Thyroid gland (tissue), 4 donors: ENCODE measurements at places on chromosomes 16 and 17.
A peak's percentile ranks its signal among the peaks of the same experiment; 100 is the strongest.

- DNase-seq: no peak
Observed at GRCh38 chr16:75462806-75463205, 1.7 kb downstream of the TMEM170A start.

- no peak for DNase-seq
Observed at GRCh38 chr17:20997711-20998570, 44.9 kb downstream of the USP22 start.

DNA sequence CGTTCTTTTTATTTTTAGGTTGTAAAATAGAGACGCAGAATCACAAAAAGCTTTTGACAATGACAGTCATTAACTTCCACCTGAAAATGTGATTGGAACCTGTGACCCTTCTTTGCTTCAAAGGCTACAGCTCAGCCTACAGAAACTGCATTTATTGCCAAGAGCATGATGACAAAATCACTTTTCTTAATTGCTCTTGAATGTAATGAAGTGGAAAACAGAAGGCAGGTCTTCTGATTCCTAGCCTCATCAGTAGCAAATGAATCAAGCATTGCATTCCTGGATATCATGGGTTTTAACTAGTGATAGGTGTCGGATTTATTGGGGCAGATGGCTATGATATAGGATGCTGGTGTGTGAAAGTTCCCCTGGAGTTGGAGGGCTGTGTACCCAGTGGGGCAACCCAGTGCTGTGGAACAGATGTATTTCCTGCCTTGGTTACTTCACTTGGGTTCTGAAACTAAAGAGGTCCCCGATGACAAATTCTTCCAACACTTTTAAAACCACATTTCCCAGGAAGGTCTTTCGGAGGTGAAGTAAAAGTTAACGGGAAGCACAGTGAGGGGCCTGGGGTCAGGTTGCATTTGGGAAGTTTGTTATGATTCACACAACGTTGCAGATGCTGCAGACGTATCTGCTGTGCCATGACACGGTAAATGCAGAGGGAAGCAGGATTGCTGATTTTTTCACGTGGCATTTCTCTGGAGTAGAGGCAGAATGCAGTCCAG lies 127.5 kb downstream of the HS3ST3A1 start:
- DNase-seq: no peak

DNA sequence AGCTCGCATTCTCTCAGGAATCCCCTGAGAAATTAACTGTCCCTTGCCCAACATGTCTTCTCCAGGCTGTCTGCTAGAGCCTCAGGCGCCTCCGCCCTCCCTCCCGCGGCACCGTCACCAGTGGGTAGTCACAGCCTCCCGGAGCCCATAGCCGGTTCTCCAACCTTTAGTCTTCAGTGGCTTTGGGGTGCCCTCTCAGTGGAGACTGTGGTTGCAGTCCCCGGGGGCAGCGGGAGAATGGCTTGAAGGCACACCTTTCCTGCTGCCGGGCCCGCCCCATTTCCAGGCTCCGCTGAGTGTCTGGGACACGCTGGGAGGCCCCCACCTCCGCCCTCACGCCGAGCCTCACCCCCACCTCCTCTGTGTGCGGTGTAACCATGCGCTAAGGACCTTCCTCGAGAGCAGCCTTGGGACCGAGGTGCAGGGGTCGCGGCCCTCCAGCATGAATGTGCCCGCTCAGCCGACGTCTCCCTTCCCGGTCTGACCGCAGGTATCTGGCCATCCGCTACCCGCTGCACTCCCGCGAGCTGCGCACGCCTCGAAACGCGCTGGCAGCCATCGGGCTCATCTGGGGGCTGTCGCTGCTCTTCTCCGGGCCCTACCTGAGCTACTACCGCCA lies 1.7 kb downstream of the GALR2 start:
- no peak for DNase-seq

DNA sequence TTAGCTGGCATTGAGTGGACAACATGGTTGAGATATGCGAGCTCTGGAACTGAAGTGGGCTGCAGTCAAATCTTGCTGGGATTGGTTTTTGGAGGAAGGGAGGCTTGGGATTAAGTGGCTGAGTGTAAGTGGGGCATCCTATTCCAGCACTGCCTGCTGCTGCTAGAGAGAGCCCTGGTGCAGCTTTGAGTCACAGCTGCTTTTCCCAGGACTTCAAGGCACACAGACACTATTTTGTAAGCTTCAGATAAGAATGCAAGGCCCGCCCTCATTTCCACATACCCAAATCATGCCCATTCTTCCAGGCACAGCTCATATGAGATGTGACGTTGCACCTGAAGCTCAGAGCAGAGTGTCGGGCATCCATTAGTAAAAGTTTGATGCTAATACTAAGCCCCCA lies 10.2 kb upstream of the MAF start:
- DNase-seq: no peak

DNA sequence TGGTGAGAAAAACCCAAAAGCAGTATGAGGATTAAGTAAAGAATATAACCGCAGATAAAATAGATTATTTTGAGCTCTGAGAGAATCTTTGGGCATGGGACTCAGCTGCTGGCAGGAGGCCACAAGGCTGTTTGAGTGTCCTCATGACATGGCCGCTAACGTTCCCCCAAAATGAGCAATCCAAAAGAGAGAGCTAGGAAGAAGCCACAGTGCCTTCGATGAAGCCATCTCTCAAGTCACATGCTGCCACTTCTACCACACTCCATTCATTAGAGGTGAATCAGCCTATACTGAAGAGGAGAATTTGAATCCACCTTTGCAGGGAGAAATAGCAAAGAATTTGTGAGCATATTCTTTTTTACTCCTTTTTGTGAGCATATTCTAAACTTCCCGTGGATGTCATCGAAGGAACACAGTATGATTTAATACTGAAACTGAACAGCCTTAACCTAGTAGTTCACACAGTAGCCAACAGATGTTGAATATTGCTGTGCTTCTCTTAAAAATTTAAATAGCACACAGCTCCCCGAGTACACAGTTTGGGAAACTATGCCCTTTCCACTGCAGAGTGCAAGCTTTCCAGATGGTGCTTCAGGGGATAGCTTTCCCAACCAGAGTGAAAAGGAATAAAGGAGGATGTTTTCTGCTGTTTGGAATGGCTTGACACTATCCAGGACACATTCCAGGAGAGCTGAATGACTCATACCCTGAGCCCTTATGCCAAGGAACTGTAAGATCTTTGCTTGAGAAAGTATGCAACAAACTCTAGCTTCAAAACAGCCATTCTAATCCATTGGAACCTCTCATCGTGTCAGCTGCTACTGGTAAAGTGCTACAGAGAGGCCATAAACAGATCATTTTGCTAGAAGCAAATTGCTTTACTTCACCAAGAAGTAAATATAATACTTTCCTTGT lies 33.9 kb downstream of the ANKFY1 start:
- peak; percentile 41 for DNase-seq

- DNase-seq: no peak
Observed at GRCh38 chr17:76810956-76811355, 57.2 kb upstream of the MGAT5B start.

DNA sequence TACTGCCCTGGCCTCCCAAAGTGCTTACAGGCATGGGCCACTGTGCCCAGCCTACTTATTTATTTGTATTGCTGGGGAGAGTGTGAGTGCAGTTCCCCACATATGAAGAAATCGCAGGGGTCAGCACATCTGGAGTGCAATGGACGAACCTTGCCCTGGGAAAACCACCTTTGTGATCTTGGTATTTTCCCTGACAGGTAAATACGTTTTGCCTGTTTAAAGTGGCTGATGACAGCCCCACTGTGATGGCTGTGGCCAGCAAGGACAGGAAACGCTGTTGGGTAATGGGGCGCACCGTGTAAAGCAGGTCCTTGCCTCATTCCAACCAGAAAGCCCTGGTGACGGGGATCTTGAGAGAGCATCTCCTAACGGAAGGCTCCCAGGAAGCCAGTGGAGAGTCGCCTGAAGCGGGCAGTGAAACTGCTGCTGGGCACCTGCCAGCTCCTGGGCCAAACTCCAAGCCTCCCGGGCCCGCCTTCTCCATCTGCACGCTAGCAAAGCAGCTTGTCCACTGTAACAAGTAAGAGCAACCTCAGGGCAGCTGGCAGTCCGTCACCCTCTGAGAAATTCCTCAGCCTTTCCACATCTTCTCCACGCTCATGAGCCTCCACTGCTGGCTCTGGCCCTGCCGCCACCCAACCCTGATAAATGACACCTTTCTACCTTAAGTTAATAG lies 17.5 kb downstream of the EMC8 start:
- DNase-seq: peak; percentile 95

DNA sequence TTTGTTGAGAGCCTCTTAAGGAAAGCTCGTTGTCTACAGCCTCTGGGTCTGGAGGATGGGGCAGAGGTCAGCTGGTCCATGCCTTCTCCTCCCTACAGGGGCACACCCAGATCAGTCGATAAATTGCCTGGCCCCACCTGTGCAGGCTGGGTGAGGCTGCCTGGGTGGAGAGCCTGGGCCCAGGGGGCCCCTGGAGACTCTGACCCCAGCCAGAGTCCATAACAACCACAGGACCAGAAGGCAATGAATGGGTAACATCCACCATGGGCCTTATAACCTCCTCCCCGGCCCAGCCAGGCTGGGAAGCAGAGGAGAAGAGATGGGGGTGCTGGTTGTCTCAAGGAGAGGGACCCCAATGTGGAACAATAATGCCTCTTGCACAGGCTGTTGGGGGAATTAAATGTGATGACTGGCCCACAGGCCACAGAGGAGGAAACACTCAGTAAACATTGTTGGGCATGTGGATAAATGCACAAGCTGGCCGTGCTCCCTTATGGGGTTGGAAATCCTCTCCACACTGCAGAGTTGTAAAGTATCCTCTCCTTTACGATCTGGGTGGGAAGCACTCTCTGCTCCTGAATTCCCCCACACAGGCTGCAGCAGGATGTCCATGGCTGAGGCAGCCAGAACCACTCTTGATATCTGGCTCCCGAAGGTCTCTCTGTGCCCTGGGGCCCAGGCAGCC lies 56.7 kb upstream of the TOB1 start:
- no peak for DNase-seq

GRCh38 chr17:61678339-61678738 lies 87.3 kb upstream of the NACA2 start:
- no peak for DNase-seq

- DNase-seq: no peak
Observed at GRCh38 chr17:34614698-34615097, 35.3 kb downstream of the TMEM132E start.

GRCh38 chr17:42779936-42780850 lies at the start of gene WNK4:
TSS of gene WNK4 (plus strand) at chr17:42780610. CDS start at chr17:42780699, 89 bp downstream.
- no peak for DNase-seq

DNA sequence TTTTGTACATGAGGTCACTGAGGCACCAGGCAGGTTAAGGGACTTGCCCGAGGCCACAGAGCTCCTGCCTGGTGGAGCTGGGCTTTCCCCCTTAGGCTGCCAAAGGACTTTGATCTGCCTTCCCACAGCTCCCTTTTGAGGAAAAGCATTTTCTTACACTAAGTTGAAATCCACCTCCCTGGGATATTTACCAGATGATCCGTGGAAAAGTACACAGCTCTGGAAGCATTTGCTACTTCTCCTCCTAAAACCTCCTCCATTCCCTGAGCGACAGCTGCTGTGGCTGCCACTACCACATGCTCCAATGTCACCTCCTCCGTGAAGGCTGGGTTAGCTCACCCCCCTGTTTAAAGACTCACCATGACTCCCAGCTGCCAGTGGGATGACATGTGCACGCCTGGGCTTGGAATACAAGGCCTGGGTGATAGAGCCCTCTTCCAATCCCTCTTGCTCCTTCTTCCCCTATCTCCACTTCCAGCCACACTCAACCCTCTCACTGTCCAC lies 1.2 kb upstream of the MPRIP start:
- no peak for DNase-seq

- DNase-seq: no peak
Observed at GRCh38 chr17:2713881-2714280, 2.3 kb upstream of the CLUH start.

DNA sequence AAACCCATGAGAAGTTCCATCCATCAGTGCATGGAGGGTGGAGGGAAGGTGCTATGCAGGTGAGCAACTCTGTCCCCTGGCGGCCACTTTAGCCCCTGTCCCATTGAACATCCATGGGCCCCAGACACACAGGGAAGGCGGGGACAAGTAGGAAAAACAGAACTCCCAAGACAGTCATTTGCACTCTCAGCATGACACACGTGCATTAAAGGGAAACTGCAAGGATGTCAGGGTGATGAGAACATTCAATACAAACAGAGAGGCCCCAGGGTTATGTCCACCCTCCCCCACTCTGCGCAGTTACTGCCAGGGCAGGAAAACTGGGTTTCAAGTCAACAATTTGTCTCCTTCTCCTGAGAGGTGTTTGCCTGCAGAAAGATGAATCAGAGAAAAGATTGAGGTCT lies 44.0 kb upstream of the AKTIP start:
- DNase-seq: no peak

- no peak for DNase-seq
Observed at GRCh38 chr16:30122604-30123160, 338 bp downstream of the MAPK3 start.

GRCh38 chr16:68000450-68000849 lies 1.2 kb upstream of the DPEP2 start:
- DNase-seq: no peak

DNA sequence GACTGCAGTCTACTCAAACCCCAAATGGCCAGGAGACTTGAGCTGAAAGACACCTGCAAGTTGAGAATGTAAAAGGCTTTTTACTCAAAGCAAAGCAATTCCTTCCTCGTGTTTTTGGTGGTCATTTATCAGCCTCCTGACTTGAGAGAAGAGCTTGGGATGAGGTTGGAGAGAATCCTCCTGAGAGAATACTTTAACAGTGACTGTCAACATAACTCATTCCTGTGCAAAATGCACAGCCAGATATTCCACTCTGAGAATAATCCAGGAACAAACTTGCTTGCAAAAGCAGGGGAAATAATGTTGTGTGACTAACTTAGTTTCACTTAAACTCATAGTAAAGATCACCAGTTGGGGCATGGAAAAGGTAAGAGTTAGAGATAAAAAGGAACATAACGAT lies 53.4 kb downstream of the SNTB2 start:
- DNase-seq: no peak

GRCh38 chr16:49129935-49130334 lies 151.7 kb downstream of the CBLN1 start:
- peak; percentile 70 for DNase-seq

DNA sequence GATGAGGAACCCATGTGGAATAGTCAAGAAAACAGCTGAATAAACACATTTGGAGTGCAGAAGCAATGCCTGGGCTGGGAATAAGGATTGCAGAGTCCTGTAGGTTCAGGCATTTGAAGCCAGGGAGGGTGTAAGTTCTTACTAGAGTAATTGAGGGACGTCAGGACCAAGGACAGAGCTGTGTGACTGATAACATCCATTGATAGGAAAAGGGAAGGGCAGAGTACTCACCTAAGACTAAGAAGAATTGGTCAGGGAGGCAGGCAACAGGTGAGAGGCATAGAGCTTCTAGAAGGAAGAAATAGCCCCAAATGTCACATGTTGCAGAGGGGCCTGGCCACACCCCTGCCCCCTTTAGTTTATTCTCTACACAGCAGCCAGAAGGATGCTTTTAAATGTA lies 79.8 kb upstream of the TMEM132E start:
- DNase-seq: no peak

DNA sequence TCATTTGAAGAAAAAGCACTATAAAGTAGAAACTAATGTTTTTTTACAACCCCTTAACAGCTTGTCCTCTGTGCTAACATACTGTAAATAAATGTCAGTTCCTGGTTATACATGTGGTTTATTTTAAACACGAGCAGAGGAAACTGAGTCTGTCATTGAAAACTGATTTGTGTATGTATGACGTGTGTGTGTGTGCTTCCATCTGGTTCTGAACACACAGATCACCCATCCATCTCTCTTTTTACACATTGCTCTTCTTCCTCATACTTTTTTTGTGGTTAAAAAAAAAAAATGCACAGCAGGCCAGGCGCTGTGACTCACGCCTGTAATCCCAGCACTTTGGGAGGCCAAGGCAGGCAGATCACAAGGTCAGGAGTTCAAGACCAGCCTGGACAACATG lies 49.5 kb downstream of the ZNF423 start:
- no peak for DNase-seq

- no peak for DNase-seq
Observed at GRCh38 chr16:12679660-12680272, 123.9 kb downstream of the CPPED1 start.
